Stimulated activated CD8-positive, alpha-beta memory T cell treated with anti-CD3 and anti-CD28 coated beads, Interleukin-4, amount 100 ng/mL, for 24 hours (primary cell): ENCODE measurements at places on chromosomes 6 and 20.

GRCh38 chr20:50588034-50588736 is 78.0 kb downstream of the PTPN1 start:
- peak; percentile 57 for DNase-seq

DNA sequence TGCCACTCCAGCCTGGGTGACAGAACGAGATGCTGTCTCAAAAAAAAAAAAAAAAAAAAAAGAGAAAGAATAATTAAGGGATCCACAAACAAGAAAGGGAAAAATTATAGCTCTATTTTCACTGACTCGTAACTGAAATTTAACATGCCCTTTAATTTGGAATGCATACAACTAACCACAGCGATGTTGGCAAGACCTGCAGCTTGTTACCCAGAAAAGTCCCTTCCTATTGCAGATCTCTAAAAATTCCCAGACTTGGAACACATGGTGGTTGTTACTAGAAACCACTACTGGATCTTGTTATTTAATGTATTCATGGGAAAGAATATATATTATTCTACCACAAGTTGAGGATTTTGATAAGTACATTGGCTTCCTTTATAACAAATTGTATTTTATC is 27.8 kb upstream of the SMIM28 start:
- no peak for DNase-seq

GRCh38 chr6:40343318-40343876 is 243.8 kb downstream of the LRFN2 start:
- DNase-seq: no peak

DNA sequence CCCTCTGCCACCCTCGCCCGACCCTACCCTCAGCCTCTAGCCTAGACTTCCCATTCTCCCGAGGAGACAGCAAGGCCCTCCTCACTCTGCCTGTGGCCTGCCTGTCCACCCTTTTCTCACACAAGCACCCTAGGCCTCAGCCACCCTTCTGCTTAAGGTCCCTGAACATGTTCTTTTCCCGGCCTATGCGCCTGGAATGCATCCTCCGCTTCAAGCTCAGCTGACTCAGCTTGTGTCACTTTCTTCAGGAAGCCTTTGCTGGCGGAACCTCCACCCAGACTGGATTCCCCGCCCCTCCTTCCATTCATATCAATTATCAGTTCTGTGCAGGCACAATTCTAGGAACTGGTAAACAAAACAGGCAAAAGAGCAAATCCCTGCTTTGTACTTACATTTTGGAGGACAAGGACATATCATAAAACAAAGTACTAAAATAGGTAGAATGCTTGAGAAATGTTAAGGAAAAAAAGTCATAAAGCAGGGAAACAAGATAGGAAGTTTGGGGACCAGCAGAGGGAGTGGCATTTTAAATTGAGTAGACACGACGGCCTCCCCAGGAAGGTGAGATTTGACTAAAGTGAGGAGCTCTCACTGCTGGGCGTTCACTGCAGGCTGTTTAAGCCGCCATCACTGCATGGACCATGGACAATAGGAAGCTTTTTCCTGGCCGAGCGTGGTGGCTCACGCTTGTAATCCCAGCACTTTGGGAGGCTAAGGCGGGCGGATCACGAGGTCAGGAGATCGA is 17.9 kb upstream of the SNHG17 start:
- DNase-seq: no peak

DNA sequence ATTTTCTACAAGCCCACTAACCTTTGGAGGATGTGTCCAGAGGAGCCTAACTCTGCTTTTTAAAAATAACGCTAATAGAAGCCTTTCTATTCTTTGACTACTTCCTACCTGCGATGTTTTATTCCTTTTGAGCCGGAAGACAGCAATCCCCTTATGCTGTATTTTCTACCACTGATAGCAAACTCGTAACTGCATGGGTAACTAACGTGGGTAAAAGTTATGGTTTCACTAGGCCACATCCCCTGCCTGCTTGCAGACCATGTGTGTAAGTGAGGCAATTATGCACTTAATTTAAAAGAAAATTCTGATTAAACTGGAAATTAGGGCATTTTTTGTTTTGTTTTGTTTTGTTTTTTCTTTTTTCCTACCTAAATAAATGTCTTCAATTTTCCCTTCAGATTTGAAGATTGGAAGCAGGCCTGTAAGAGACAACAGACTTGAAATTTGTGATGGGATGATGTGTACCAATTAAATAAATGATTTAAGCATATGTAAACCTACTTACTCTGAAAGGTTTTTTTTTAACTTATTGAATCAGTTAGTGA is 931 bp downstream of the UFL1 start:
- no peak for DNase-seq

DNA sequence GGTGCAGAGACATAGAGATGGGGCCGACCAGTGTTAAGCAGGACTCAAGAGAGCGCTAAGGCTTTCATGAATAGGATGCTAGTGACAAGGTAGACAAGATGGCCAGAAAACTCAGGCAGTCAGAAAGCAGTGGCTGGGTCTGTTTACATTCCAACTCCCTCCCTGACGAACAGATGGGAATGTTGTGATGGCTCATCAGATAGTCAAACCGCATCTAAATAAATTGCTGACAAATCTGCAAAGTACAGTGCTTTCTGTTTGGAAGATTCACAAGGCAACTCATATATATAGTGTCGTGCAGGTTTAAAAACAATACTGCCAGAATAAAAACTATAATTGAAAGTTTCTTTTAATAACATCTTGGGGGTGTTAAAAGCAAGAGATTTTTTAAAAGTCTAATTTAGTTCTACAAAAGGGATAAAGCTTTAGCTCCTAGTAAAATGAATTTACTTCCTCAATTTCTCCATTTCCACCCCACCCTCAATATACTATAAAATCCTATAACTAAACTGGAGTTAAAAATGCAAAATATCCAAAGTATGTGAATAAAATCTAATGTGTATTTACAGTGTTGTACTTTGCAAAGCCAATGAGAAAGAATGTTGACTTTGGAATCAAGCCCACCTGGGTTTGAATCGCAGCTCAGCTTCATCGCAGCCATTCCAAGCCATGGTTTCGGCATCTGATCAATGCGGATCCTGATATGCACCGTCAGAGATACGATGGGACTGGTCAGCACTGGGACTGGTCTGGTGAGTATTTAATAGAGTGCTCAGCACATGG is 247.3 kb upstream of the PDE10A start:
- no peak for DNase-seq

DNA sequence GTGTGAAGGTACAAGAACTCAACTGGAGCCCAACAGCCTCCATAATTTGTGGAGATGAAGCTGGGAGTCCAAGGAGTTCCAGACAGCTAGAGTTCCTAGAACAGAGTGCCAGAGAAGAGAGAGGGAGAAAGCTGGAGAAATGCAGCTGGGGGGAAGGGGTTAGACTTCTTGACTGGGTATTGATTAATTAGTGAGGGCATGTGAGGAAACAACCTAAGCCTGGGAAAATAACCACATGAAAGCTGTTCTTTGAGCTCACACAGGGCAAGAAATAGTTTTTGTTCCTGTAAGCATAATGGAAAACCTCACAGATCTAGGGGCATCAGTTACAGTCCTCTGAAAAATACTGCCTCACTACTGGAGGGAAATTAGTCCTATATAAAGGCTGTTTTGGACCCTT is 230.5 kb upstream of the FKBP1C start:
- DNase-seq: no peak

GRCh38 chr20:10671919-10672623 is 1.7 kb downstream of the JAG1 start:
- no peak for DNase-seq

GRCh38 chr20:347640-348484 is 951 bp downstream of the NRSN2 start:
- peak; percentile 55 for DNase-seq

DNA sequence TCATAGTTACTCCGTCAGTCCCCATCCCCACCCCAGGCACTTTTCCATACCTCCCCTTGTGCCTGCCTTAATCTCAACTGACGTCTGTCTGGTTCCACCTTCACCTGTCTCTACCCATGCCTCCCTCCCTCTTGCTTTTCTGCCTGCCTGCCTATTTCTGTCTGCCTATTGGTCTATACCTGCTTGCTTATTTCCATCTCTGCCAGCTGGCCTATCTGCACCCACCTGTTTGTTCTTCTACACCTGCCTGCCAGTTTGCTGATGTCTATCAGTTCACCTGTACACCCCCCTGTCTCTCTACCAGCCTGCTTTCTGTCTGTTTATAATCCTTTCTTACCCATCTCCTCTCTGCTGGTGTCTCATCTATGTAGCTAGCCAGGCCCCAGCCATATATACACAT is 87.5 kb downstream of the RALGAPA2 start:
- DNase-seq: no peak

GRCh38 chr6:89260310-89260709 is 43.2 kb upstream of the GABRR1 start:
- DNase-seq: no peak

DNA sequence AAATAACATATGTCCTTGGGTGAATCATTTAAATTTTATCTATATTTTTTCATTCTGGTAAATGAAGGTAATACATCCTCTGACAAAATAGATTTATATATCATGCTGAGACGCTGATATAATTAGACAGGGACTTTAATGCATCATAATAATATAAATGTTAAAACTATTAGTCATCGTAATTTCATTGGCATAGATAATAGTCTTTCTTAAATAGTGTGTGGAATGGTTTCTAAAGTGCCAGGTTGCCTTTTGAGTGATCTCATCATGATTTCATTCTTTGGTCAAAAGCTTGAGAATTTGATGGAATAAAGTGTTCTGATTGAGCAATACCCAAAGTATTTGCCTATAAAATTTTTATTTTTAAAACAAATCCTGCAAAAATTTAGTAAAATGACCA is 43.2 kb upstream of the BMP5 start:
- no peak for DNase-seq

- DNase-seq: no peak
Measured at GRCh38 chr6:126957721-126958120, 160.8 kb upstream of the RSPO3 start.

DNA sequence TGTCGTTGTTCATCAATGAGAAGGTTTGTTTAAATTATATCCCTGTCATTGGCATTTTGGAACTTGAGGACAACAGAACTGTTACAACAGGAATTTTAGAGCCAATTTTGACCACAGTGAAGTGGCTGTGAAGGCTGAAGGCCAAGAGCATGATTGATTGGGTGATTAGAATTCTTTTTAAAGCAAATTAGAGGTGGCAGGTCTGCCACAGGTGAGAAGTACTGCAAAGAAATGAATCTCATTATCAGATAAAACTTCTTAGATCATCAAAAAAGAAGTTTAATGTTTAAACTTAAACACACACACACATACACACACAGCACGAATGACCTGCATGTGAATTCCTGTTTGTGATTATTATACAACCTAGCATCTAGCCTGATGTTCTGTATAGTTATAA is 32.4 kb downstream of the FARS2 start:
- no peak for DNase-seq

- no peak for DNase-seq
Measured at GRCh38 chr6:89951574-89952104, 57.4 kb downstream of the GJA10 start.

DNA sequence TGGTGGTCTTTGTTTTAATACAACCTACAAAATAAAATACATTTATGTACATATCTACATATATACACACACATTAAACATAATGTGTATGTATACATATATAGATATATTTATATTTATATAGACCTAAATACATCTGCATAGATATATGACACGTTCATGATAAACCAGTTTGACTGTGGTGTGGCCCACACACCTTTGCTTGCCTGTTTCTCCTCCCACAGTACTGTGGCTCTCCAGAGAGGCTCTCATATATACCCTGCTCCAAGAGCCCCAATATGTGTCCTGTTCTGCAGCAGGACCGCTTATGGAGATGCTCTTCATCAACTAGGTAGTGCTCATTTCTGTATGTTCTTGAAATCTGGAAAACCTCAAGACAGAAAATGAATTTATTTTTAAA is 207.0 kb downstream of the KCNQ5 start:
- DNase-seq: no peak
